ENCODE measurements at places on chromosomes 3 and 15.

GRCh38 chr3:14555835-14556234 is 15.7 kb upstream of the GRIP2 start:
- no peak for DNase-seq

DNA sequence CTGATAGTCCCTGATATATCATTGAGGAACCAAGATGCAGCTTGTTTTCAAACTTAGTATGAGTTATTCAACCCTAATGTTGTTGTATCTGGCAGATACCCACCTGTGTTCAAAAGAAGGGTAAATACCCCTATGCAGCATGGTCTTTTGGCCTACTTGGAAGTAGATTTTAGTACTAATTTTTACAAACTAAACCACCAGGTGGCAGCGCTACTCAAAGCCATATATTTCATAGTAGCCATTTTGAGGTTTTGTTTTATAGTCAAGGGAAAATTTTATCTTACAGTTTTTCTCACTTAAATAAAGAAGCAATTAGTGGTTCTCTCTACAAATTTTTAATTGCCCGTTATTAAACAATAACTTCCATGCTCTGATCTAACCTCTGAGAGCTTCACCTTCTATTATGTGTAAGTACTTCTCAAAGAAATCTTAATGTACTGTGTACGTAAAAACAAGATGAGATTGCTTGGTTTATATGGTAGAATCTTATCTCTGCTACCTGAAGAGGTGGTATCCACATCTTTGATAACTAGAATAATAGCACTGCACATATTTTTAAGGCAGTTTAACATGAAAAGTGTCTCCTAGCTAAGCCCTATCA is 31.5 kb upstream of the MLF1 start:
- DNase-seq: no peak

GRCh38 chr3:161314836-161315395 is 56.4 kb downstream of the SPTSSB start:
- DNase-seq: no peak

DNA sequence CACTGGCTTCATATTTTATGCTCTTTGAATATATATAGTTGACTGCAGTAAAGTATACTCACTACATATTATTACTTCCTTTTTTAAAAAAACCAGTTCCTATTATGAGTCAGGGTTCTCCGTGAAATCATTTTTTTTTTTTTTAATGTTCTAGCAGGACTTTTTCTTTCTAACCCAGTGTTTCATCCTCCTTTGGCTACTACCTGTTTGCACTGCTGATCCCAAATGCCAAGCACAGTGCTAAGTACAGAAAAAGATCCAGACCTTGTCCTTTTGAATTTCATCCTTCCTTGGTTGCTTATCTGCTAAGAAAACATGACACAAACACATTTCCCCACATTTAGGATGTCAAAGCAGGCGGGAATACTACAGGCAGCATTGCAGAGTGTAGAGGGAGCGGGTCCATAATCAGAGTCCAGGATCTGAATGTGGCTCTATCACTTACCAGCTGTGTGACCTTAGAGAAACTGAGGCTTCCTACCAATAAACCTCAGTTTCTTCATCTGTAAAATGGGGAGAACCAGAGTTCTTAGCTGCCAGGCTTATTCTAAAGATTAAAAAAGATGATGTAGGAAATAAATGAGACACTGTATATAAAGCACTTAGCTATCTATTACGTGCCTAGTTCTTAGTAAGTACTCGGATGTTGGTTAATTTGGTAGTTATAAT is 37.2 kb upstream of the ANPEP start:
- DNase-seq: no peak

DNA sequence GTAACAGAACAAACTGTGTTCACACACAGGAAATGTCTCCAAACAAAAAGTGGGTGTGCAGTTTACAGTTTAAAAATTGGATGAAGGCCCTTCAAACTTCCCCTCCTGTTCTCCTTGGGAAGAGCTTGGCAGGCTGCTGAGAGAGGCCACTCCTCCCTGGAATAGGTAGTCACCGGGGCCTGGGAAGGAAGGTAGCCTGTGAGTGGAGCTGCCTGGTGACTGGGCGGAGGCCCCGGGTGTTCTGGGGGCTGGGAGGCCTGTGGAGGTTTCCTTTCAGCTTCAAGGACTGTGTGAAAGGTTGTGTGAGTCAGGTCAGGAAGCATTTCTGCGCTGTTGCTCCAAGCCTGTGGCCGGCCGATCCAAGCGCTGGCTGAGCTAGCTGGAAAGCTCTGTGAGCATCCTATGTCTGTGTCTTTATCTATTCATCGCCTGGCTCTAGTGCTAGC is 14.1 kb downstream of the SLCO3A1 start:
- DNase-seq: no peak
